Activated naive CD4-positive, alpha-beta T cell treated with Interleukin-2 at 50 U/mL for 16 hours (primary cell): ENCODE measurements at places on chromosomes 3 and 15.

GRCh38 chr3:73021301-73021835, 24.8 kb downstream of the PPP4R2 start:
- DNase-seq: no peak

- no peak for DNase-seq
Observed at GRCh38 chr3:84961521-84962255, 2.9 kb downstream of the CADM2 start.

DNA sequence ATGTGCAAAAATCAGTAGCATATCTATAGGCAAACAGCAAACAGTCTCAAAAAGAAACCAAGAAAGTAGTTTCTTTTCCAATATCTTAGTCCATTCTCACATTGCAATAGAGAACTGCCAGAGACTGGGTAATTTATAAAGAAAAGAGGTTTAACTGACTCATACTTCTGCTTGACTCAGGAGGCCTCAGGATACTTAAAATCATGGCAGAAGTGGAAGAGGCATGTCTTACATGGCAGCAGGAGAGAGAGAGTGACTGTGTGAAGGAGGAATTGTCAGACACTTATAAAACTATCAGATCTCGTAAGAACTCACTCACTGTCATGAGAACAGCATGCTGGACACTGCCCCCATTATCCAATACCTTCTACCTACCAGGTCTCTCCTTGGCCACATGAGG, 327.9 kb upstream of the EPHA3 start:
- no peak for DNase-seq

- no peak for DNase-seq
Observed at GRCh38 chr15:51046016-51046415, 48.7 kb downstream of the TNFAIP8L3 start.

- DNase-seq: no peak
Observed at GRCh38 chr3:51422211-51422610, 31.1 kb downstream of the RBM15B start.

- DNase-seq: no peak
Observed at GRCh38 chr15:48062148-48062872, 58.5 kb upstream of the SLC24A5 start.

DNA sequence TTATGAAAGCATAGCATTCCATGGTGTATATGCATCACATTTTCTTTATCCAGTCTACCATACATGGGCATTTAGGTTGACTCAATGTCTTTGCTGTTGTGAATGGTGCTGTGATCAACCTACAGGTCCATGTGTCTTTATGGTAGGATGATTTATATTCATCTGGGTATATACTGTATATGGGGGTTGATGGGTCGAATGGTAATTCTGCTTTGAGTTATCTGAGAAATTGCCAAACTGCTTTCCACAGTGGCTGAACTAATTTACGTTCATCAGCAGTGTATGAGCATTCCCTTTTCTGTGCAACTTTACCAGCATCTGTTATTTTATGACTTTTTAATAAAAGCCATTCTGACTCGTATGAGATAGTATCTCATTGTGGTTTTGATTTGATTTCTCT, 662.4 kb upstream of the BCHE start:
- DNase-seq: no peak

- DNase-seq: no peak
Observed at GRCh38 chr3:16480861-16481545, 32.5 kb downstream of the RFTN1 start.

DNA sequence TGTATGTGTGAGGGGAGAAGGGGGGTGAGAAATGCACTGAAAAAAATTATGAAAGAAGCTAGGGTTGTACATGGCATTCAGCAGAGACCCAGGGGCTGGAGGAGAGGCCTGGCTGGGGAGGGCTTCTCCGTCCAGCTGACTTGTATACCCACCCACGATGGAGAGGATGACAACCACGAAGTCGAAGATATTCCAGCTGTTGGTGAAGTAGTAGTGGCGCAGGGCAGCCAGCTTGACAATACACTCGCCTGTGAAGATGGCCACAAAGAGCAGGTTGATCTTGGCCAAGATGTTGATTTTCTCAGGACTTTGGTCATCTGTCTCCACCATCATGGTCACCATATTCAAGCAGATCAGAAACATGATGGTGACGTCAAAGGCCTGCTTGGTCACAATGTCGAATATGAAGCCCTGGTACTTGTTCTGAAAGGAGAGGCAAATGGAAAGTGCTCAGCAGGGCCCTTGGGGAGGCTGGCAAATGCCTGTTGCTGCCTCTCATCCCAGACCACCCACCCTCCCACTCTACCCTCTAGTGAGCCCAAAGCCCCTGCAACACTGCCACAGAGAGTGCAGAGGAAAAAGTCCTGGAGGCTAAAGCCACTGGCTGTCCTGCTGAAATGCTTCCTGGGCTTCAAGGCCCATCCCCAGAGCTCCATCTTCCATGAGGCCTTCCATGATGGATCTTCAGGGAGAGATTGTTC, 58.1 kb downstream of the EXOG start:
- DNase-seq: no peak

DNA sequence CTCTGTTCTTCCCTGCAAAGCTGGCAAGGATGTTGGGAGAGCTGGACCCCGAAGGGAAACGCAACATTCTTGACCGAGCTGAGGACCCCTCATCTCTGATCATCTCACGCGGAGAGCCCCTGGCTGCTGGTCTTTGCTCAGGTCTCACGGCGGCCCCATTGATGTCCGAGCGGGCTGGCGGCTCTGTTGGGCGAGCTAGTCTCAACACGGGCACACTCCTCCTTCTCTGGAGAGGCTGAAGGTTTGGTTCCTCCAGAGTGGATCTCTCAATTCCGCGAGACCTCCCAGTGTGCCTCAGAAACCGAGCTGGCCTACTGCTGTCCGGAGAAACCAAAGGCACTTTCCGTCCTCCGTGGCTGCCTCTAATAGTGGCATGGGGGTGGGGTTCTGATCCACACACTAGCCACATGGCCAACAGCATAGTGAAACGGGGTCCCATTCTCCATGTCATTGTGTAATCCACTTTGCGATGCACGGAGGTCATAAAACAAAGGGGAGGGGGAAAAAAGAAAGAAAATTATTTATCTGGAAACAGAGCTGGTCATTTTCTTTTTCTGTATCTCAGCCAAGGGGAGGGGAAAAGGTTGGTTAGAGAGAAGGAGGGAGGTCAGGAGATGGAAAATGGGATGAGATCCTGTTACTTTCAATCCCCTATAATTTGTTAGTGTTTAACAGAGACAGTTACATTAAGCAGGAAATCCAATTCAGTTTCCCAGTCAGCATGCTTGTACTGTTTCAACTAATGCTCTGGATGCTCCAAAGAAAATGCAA, 1.3 kb downstream of the CCDC80 start:
- no peak for DNase-seq

DNA sequence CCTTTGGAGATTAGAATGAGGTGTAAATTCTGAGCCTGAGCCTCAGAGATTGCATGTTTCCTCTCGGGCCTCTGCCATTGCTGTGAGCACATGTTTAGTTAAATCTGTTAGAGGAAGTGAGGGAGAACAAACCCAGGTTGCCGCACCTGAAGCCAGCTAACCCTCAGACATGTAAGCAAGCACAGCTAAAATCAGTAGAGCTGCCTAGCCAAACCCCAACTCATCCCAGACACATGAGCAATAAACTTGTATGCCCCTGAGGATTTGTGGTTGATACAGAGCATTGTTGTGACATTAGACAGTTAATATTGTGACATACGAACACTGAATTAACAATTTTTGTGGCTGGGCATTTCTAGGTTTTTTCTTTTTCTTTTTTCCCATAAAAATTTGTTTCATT, 41.9 kb downstream of the NMD3 start:
- DNase-seq: no peak

GRCh38 chr15:42331235-42331634, 28.1 kb upstream of the CAPN3 start:
- no peak for DNase-seq

GRCh38 chr3:48945432-48945831, 26.8 kb downstream of the ARIH2 start:
- DNase-seq: no peak

GRCh38 chr3:32004113-32004765, 22.7 kb downstream of the ZNF860 start:
- no peak for DNase-seq

- no peak for DNase-seq
Observed at GRCh38 chr3:183272791-183273190, 19.7 kb downstream of the B3GNT5 start.

- no peak for DNase-seq
Observed at GRCh38 chr3:37779289-37780152, 82.2 kb upstream of the CTDSPL start.

- DNase-seq: no peak
Observed at GRCh38 chr15:100842756-100843730, 36.6 kb upstream of the ALDH1A3 start.

- DNase-seq: no peak
Observed at GRCh38 chr3:52218454-52218853, 7.0 kb downstream of the TLR9 start.

DNA sequence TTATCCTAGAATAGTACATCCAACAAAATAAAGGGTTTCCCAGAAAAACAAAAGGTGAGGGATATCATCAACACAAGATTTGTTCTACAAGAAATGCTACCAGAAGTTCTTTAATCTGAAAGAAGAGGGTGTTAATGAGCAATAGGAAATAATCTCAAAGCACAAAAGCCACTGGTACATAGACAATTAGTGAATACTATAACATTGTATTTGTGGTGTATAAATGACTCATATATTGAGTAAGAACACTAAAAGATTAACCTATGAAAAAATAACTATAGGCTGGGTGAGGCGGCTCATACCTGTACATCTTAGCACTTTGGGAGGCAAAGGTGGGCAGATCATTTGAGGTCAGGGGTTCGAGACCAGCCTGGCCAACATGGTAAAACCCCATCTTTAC, 210.2 kb upstream of the SLITRK3 start:
- DNase-seq: no peak

GRCh38 chr3:52121813-52122212, 32.4 kb downstream of the POC1A start:
- no peak for DNase-seq

DNA sequence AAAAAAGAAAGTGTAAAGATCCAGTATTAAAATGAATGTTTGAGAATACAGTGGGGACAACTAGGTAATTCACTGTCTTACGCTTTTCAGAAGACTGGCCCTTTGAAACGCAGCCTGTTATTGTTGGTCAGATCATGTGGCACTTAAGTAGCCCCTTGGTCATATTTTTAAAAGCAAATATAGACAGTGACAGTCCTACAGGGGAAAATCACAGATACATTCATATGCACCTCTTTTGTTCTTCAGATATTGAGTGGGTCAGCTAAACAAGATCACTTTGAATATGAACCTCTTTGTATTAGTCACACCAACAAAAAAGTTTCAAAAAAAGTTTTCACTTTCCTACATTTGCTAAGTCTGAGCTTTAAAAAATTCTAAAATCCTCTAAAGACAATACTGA, 36.0 kb downstream of the TIGIT start:
- no peak for DNase-seq

GRCh38 chr3:31979001-31979697, 1.9 kb downstream of the OSBPL10 start:
- DNase-seq: no peak

DNA sequence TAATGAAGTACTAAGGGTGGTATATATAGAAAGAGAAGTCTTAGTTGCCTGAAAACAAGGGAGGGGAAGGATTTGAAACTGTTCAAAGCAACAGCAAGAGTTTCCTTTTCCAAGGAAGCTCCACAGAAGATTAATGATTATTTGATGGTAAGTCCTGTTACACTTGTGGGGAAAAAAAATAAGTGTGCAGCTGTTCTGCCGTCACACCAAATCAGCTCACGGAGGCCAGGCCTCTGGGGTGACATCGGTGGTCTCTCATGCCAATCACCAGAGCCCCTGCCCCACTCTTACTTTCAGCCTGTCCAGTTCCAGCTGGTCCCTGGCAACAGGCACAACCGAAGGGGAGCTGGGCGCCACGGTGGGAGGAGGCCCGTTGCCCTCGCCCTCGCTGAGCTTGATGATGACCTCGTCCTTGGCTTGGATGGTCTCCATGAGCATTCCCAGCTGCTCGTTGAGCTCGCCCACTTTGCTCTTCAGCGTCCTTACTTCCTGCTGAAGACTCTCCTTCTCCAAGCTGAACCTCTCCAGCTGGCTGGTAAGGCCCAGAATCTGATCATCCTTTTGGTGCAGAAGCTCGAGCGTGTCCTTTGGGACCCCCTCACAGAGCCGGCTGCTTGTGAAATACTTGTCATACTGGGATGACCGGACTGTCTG, 53.5 kb downstream of the TBC1D2B start:
- DNase-seq: no peak

GRCh38 chr3:79767905-79768267, at the start of gene ROBO1:
TSS of gene ROBO1 (minus strand) at chr3:79767998.
- no peak for DNase-seq

- DNase-seq: no peak
Observed at GRCh38 chr3:3097958-3098357, 12.2 kb downstream of the IL5RA start.

DNA sequence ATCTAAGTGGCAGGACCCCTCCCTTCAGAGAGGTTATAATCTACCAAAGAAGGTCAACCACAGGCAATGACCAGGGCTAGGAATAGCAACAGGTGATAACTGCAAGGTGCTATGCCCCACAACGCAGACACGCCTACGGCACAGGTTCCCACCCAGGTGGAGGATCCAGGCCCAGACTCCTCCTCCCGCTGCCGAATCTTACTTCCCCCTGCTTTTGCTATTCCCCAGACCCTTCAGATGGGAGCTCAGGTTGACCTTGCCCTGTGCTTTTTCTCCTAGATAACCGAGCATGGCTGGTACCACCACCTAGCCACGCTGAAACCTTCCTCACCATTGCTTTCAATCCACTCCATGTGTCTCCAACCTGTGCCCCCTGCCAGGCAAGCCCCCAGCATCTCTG, 142.2 kb upstream of the IGF1R start:
- no peak for DNase-seq

DNA sequence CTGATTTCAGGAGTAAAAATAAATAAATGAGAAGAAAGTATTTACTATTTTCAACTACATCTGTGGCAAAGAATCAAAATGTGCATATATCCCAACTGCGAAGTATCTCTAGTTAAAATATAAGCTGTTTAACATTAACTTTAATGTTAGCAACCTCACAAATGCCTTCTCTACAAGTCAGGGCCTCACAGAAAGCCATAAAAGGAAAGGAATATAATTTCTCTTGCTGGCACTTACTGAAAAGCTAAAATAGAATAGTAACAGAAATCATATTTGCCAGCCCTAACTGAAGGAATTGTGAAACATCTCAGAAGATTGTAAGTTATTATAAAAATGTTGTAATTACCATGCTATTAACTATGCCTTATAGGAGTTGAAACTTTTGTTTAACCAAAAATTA, 65.1 kb upstream of the MBNL1 start:
- DNase-seq: no peak

GRCh38 chr3:61618231-61618630, 56.9 kb downstream of the PTPRG start:
- no peak for DNase-seq
